ENCODE measurements at places on chromosomes 2 and 18. TPM values are rescaled to one million over a fixed set of nuclear protein-coding genes. Genes with fewer than 3 reads are reported as not detected.

SLC11A1 gene
- 0.39 TPM for total RNA-seq

GRCh38 chr2:181750305-181750704, 70.0 kb upstream of the NEUROD1 start:
- no peak overlapping the region for H3K4me3 ChIP-seq
- no peak overlapping the region for H3K27ac ChIP-seq
- peaks cover 23% of the 10 kb centered on the region for H3K27me3 ChIP-seq
- H3K36me3 ChIP-seq = peaks cover 5% of the 10 kb centered on the region

DNA sequence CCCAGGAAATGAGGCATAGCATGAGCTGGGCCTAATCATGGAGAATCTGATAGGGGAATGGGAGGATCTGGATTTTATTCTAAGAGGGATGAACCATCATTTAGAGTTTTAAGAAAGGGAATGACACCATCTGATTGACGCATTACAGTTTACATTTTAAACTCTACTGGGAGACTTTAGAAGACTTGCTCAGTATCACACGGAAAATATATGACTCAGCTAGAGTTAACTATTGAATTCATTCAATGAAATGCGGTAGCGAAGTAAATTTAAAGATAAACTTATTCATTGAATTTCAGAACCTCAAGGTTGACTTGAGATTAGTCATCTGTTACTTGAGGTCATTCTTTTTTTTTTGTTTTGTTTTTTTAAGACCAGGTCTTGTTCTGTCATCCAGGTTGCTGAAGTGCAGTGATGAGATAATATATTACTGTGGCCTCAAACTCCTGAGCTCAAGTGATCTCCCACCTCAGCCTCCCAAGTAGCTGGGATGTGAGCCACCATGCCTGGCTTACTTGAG, 25.0 kb downstream of the MC4R start:
- no peak overlapping the region for H3K27ac ChIP-seq
- no peaks in the 10 kb centered on the region for H3K4me1 ChIP-seq
- no peak overlapping the region for H3K4me3 ChIP-seq
- H3K27me3 ChIP-seq = peaks cover 4% of the 10 kb centered on the region

- H3K27ac ChIP-seq = no peak overlapping the region
- peaks cover 14% of the 10 kb centered on the region for H3K4me1 ChIP-seq
- H3K36me3 ChIP-seq = peaks cover 26% of the 10 kb centered on the region
- no peak for DNase-seq
Observed at GRCh38 chr2:241618829-241619228, 18.1 kb downstream of the THAP4 start.

DNA sequence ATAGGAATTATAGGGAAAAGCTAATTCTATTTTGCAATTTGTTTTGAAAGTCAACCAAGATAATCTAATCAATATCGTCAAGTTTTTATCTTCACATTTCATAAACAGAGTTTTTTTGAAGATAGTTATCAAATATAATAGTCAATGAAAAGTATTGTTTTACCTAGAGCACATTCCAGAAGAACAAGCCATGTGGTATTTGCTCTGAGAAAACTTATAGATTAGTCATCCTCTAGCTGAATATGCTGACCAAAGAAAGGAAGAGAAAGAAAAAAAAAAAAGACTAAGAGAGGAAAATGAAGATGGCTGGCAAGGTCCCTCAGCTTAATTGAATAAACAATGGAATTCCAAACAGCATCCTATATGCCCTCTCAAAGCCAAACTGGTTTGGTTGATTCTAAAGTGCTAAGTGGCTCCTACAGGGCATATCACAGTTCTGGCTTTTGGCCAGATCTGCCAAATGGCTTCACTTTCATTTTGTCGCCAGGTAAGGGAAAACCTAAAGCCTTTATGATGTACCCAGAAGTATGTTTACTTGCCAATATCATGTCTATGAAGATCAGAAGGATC, 132.6 kb downstream of the VWC2L start:
- no peak overlapping the region for H3K4me3 ChIP-seq
- H3K27ac ChIP-seq = no peak overlapping the region
- DNase-seq = no peak
- no peaks in the 10 kb centered on the region for H3K36me3 ChIP-seq
- no peaks in the 10 kb centered on the region for H3K4me1 ChIP-seq

GRCh38 chr18:3603421-3604234, 153.7 kb downstream of the TGIF1 start:
- H3K4me1 ChIP-seq = peaks cover 8% of the 10 kb centered on the region
- no peaks in the 10 kb centered on the region for H3K36me3 ChIP-seq
- H3K27me3 ChIP-seq = no peaks in the 10 kb centered on the region
